ENCODE measurements at places on chromosomes 7 and 10.
A peak's percentile ranks its signal among the peaks of the same experiment; 100 is the strongest.

GRCh38 chr7:7720193-7720592 lies 1.8 kb upstream of the RPA3 start:
- DNase-seq = peak; percentile 46

- no peak for DNase-seq
Measured at GRCh38 chr7:16571941-16572340, 45.3 kb downstream of the LRRC72 start.

DNA sequence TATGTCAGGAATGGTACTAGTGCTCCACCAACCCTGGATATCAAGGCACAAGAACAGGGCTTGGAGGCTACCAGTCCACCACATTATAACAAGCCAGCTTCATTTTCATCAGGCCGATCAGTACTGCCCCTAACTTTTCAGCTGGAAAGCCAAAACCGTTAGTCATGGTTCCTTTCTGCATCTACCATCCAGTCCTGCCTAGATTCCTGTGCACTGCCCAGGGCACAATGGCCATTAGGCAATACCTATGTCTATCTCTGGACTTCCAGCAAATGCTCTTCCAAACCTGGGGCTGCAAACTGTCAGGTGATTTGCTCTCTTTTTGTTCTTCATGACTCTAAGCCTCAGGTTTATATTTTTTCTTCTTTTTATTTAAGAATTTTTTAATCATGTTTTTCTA lies 937.7 kb downstream of the SORCS1 start:
- no peak for DNase-seq

- DNase-seq = no peak
Measured at GRCh38 chr10:11509036-11509435, 102.4 kb downstream of the USP6NL start.

DNA sequence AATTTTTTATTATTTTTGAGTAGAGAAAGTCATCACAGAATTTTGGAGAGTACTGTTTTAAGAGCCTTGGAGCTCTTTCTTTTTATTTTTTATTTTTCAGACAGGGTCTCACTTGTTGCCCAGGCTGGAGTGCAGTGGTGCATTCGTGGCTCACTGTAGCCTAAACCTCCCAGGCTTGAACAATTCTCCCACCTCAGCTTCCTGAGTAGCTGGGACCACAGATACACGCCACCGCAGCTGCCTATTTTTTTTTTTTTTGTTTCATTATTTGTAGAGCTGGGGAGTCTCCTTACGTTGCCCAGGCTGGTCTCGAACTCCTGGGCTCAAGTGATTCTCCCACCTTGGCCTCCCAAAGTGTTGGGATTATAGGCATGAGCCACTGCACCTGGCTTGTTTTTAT lies 10.6 kb downstream of the CPA4 start:
- DNase-seq = no peak

DNA sequence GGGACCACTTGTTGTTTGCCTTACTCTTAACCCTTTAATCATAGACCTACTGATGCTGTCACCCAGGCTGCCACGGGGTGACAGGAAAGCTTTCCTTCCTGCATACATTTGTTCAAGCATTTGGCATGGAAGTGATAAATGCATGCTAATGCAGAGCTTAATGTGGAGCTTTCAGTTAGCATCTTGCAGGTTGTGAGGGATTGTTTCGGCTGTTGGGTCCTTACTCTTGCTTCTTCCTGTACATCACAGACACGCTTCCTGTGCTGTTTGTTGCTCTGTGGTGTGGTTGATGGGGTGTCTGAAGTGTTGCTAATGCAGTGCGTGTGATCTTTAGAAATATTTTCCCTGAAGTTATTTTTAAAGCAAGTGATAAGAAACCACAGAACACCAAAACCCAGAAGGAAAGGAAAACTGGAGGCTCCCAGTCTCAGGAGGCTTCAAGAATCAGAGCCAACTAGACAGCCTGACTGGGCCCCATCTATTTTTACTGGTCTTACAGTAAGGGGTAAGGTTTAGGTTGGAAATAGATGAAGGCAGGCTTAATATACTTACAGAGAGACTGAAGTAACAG lies 143.1 kb downstream of the CHN2 start:
- DNase-seq = no peak

DNA sequence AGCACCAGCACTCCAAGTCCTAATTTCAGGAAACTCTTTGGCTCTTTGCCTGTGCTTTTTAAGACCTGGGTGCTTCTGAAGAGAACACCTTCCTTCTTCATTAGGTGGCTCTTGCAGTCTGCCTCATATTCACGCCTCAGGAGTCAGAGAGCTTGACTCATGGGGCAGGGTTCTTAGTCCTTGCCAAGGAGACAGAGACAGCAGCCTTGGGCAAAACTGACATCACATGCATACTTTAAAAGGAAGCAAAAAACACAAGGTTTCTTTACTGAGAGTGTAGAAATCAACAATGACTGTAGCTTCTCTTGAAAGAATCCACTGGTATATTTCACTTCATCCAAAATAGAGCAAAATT lies 780.6 kb downstream of the INHBA start:
- no peak for DNase-seq

GRCh38 chr7:73838642-73839041 lies 3.7 kb downstream of the METTL27 start:
- no peak for DNase-seq

DNA sequence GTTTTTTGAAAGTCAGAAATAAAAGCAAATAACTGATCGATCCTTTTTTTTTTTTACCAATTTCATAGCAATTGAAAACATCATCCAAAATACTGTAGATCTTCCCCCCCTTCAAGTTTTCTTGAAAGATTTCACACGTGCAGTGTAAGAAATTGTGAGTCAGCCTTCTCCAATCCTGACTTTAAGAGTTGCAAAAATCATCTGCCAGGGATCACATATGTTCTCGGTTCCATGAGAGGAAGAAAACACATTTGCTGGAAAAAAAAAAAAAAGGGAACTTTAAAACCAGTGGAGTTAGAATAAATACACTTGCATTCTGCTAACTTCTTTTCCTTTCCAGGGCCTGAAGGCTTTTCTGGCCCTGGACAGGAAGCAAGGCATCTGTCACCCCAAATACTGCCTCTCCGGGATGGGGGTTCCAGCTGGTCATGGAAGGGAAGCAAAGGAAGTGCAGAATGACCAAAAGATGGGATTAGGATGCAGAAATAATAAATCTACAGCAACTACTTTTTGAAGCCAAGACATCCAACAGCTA lies 198.4 kb upstream of the KIAA1217 start:
- no peak for DNase-seq

DNA sequence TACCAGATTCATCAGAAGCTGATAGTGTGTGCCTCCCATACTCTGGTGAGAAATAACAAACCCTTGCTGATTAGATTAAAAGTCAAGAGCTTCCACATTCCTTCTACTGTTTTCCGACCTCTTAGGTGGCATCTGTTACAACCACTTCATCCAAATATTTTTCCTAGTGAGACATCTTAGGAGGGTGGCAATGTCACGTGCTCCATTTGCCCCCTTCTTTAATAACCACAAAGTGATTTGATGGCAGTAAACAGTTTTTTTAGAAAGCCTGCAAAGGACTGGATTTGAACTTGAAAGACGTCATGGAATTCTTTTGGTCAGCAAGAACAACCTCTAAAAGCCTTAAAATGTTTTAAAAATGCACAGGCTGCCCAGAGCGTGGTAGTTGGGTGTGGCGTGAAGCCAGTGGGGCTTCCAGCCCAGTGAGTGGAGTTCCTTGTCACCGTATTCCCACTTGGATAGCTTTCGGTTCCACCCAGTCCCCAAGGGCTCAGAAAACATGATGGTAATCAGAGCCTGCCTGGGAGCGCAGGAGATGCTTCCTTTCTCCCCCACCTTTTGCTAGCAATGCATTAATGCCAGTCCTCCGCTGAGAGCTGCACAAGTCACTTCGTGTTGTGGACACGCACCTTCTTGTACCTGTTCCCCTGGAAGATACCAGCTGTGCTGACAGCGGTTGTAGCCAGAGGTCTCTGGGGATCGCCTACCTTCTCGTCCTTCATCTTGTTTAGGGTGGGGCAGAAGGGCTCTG lies 256.4 kb downstream of the KIAA1217 start:
- DNase-seq = no peak

DNA sequence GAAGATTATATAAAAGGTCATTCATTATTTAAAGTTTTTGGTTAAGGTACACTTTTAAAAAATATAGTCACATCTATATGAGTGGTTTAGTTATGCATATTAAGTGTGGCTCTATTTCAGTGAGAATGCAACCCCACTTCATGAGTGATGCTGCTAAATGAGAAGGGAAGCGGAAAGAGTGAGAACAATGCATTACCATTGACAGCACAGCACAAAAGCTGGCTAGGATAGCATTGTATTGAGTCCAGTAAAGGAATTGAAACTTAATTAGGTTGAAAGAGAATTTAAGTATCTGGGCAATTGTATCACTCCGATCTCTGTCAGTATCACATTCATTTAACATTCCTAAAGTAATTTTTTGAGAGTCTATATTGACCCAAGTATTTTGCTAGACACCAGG lies 13.2 kb downstream of the POM121L12 start:
- DNase-seq = no peak

DNA sequence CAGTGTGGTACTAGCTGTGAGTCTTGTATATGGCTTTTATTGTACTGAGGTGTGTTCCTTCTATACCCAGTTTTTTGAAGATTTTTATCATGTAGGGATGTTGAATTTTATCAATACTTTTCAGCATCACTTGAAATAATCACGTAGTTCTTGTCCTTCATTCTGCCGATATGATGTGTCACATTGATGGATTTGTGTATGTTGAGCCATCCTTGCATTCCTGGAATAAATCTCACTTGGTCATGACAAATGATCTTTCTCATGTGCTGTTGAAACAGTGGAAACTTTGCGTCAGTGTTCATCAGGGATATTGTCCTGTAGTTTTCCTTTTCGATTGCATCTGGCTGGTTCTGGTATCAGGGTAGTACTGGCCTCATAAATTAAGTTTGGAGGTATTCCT lies 7.1 kb upstream of the PRKAR1B start:
- no peak for DNase-seq

GRCh38 chr7:51006483-51007235 lies 224.0 kb upstream of the GRB10 start:
- no peak for DNase-seq

- DNase-seq = no peak
Measured at GRCh38 chr7:158249692-158250091, 337.9 kb downstream of the PTPRN2 start.

DNA sequence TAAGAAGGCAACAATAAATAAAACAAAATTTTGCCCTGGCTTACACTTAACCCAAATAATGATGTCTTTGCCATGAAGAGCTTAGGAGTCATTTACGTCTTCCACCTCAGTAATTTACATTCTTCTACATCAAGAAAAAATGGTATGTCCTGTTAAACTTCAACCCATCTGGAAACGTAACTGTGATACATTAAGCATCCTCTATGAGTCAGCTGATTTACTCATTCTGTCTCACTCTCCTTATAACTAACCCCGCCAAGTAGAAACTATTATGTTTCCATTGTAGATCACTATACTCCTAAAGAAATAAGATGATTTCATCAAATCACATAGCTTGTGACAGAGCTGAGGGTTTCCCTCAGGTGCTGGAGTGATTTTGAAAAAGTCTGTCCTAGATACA lies 330.7 kb downstream of the CDC14C start:
- no peak for DNase-seq

GRCh38 chr7:83947260-83947659 lies 247.3 kb downstream of the SEMA3A start:
- DNase-seq = no peak

- DNase-seq = peak; percentile 83
Measured at GRCh38 chr10:44978570-44979280, at the start of gene DEPP1. TSS of gene DEPP1 (minus strand) at chr10:44978809. CDS start at chr10:44978030, 779 bp downstream.

GRCh38 chr7:93196336-93196735 lies 29.9 kb downstream of the HEPACAM2 start:
- DNase-seq = no peak

All from NCI-H2029 (cell line).